ENCODE measurements at places on chromosomes 3 and 15.

DNA sequence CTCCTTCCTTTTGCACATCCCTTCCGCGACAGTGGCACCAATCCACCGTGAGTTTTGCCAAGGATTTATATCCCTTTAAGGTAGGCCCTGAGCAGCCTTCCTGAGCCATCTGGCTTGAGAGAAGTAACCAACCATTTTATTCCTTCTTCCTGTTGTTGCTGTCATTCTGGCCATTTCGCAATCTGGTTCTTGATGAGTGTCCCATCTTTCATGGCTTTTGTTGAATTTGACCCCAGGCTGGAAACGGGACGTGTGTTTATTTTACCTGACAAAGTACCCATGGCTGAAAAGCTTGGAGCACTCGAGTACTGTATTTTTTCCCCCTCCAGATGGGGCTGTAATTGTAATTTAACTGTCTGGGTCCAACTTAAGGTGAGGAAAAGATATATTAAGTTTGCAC is 173.4 kb downstream of the WNT5A start:
- H3K27me3 ChIP-seq: no peaks in the 10 kb centered on the region
- H3K4me3 ChIP-seq: no peak overlapping the region
- no peaks in the 10 kb centered on the region for H3K36me3 ChIP-seq
- H3K4me1 ChIP-seq: no peaks in the 10 kb centered on the region
- H3K27ac ChIP-seq: no peak overlapping the region
- DNase-seq: no peak

DNA sequence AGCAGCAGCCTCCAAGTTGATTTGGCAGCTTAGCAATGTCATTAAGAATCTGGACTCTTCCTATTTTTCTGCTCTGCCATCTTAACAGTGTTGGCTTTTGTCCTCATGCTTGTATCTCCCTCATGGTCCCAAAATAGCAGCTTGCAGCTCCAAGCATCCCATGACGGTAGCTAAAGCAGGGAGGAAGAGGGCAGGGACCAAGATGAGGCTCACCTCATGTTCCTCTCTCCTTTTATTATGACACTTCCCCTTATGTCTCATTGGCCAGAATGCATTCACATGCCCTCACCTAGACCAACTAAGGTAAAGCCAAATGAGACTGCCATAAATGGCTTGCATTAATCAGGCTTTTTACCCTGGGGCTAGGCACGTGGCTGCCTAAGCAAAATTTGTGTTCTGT is 382.4 kb downstream of the SHQ1 start:
- no peak overlapping the region for H3K27ac ChIP-seq
- no peaks in the 10 kb centered on the region for H3K4me1 ChIP-seq
- no peak for DNase-seq
- no peak overlapping the region for H3K4me3 ChIP-seq

GRCh38 chr15:91712286-91712685 is 141.2 kb upstream of the SLCO3A1 start:
- no peaks in the 10 kb centered on the region for H3K36me3 ChIP-seq
- no peak for DNase-seq
- no peak overlapping the region for H3K4me3 ChIP-seq
- H3K27ac ChIP-seq: no peak overlapping the region
- H3K27me3 ChIP-seq: peaks cover 50% of the 10 kb centered on the region

DNA sequence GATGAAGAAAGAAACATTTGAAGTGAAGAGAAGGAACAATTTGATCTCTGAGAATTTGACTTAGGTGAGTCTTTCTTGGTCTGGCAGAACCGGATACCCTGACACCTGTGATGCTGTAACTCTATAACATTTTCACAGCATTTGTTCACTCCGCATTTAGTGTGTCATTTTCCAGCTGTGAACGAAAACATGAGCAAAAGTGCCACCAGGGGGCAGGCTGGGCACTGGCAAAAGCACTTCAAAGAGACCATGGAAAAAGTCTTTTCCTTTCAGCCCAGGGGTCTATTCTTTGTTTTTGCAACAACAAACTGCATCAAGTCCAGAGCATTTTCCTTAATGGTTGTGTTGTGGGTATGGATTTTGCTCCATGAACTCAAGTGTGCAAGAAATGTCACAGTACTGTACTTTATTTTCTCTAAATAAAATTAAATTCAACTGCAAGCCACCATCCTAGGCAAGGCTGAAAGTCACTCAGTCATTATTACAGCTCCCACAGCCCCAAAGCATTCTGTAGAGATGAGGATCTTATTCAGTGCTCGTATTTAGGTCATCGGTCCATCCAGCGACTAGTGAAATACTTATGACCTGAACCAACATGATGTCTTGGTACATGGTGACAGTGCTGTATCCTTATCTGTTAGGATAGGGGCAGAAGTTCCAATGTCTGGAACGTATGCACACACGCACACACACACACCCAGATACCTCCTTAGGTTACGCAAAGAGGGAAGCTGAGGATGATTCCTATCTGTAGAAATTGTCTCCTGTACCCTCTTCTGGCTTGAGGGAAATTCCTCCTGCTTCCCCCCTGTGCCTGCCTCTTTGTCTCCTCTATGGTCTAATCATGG is 125.5 kb downstream of the GADL1 start:
- peaks cover 36% of the 10 kb centered on the region for H3K27me3 ChIP-seq
- H3K36me3 ChIP-seq: no peaks in the 10 kb centered on the region
- peaks cover 2% of the 10 kb centered on the region for H3K4me1 ChIP-seq
- H3K4me3 ChIP-seq: no peak overlapping the region

DNA sequence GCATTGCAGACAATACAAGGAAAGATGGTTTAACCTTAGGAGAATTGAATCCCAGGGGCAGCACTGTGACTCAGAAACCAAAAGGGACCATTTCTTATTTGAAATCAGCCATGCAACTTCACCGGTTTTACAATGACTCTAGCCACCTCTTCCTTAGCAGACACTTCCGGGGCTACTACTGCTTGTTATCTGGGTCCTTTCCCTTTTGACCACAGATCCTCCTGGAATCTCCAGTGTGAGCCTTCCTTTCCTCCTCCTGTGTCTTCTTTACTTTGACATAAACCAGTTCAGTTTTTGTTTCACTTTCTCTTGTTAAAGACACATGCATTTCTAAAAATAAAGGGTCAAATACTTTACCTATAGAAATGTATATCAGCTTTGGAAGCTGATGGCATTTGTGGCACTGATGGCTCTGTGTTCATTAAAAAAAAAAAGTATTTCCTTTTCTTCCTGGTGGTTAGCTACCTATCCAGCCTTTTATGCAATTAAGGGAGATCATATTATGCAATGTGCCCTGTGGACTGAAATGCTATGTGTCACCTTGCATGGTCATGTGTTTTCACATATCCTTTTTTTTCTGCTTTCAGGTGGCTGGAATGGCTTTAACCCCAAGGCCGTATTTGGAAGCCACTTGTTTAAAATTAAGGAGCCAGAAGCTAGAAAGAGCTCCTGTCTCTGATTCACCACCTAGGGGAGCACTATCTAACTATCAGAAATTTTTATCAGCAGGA is 296.2 kb downstream of the CHL1 start:
- no peak for DNase-seq
- H3K4me3 ChIP-seq: no peak overlapping the region
- H3K27ac ChIP-seq: no peak overlapping the region
- H3K36me3 ChIP-seq: no peaks in the 10 kb centered on the region
- no peaks in the 10 kb centered on the region for H3K4me1 ChIP-seq
- no peaks in the 10 kb centered on the region for H3K27me3 ChIP-seq

GRCh38 chr15:29849716-29850115 is 27.4 kb upstream of the TJP1 start:
- no peak for DNase-seq
- H3K36me3 ChIP-seq: no peaks in the 10 kb centered on the region
- H3K4me3 ChIP-seq: no peak overlapping the region
- no peaks in the 10 kb centered on the region for H3K4me1 ChIP-seq

Measured in T-helper 17 cell (primary cell).